Aorta (tissue), 5 donors: ENCODE measurements at places on chromosomes 7 and 10. TPM values are rescaled to one million over a fixed set of nuclear protein-coding genes. Genes with fewer than 3 reads are reported as not detected.

The SFXN2 gene
- total RNA-seq, result 8.3 TPM

The EIF4EBP2 gene
- 50.4 TPM for total RNA-seq

The MSMB gene
- total RNA-seq, result not detected

GRCh38 chr7:106462365-106462859, 177.6 kb upstream of the NAMPT start:
- H3K27me3 ChIP-seq, result no peaks in the 10 kb centered on the region
- no peaks in the 10 kb centered on the region for H3K4me1 ChIP-seq
- no peaks in the 10 kb centered on the region for H3K36me3 ChIP-seq
- H3K4me3 ChIP-seq, result no peak overlapping the region

DNA sequence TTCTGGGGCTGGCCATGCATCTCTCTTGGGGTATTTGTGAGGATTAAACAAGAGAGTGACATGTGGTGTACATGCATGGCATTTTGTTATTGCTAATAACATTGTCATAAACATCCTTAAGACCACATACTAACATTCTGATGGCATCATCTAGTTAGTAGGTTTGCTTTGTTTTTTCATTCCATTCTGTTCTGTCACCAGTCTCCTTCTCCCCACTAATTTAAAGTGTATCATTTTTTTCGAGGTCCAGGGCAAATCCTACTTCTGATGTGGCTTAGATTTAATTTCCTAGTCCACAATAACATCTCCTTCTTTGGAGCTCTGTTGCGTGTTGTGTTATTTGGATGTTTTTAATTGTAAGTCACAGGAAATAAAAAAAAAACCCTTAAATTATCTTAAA, 248.1 kb downstream of the LRMDA start:
- H3K4me1 ChIP-seq, result peaks cover 4% of the 10 kb centered on the region
- H3K27me3 ChIP-seq, result no peaks in the 10 kb centered on the region
- no peaks in the 10 kb centered on the region for H3K36me3 ChIP-seq
- H3K27ac ChIP-seq, result no peak overlapping the region

- no peaks in the 10 kb centered on the region for H3K27me3 ChIP-seq
- no peak overlapping the region for H3K4me3 ChIP-seq
- no peaks in the 10 kb centered on the region for H3K36me3 ChIP-seq
- peak overlapping the region; percentile 71 for H3K27ac ChIP-seq
Measured at GRCh38 chr10:5547681-5547930, 22.8 kb downstream of the CALML3 start.

GRCh38 chr7:72016574-72016973, 395.6 kb downstream of the CALN1 start:
- no peaks in the 10 kb centered on the region for H3K4me1 ChIP-seq
- peaks cover 1% of the 10 kb centered on the region for H3K27me3 ChIP-seq
- DNase-seq, result no peak
- no peak overlapping the region for H3K27ac ChIP-seq

DNA sequence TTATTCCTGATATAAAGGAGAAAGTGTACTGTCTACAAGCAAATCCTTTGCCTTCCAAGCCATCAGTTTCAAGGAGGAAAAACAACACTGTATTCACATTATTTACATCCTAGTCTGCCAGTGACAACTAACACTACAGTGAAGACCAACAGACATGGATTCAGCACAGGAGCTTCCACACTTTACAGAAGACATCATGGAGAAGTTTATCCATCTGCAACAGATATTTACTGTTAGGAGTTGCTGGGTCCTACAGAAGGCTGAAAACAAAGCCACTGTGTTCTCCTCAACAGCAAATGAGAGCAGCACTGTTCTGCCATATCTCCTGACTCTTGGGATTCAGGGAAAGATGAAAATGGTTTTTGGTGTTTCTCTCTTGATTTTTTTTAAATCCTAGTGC, 31.9 kb downstream of the NAPEPLD start:
- H3K27ac ChIP-seq, result no peak overlapping the region
- H3K36me3 ChIP-seq, result peaks cover 3% of the 10 kb centered on the region
- no peaks in the 10 kb centered on the region for H3K27me3 ChIP-seq
- H3K4me1 ChIP-seq, result peaks cover 7% of the 10 kb centered on the region

DNA sequence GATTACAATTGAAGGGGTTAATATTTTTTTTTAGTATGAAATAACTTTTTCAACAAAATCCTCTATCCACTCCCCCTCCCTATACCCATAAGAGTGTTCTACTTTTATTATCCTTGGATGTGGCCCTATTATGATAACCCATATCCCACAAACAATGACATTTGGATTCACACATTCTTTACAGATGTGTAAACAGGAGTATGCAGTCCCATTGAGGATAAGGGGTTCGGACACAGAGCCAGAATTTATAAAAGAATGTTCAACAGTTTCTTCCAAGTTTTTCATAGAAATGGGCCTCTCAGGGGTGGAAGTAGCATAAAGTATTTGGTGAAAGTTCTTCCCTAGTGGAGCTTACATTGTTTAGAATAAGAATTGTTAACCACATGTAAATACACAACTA, 16.1 kb upstream of the PCLO start:
- H3K4me3 ChIP-seq, result no peak overlapping the region
- H3K4me1 ChIP-seq, result no peaks in the 10 kb centered on the region
- DNase-seq, result no peak
- H3K36me3 ChIP-seq, result no peaks in the 10 kb centered on the region
- no peaks in the 10 kb centered on the region for H3K27me3 ChIP-seq
- H3K27ac ChIP-seq, result no peak overlapping the region
